Dorsolateral prefrontal cortex (tissue), 122 donors: ENCODE measurements at places on chromosomes 12 and 14. TPM values are rescaled to one million over a fixed set of nuclear protein-coding genes. Genes with fewer than 3 reads are reported as not detected.
A peak's percentile ranks its signal among the peaks of the same experiment; 100 is the strongest.

Gene FLRT2
- total RNA-seq: 132 TPM

- DNase-seq: no peak
Observed at GRCh38 chr14:29444805-29445204, 482.8 kb downstream of the PRKD1 start.

- no peak for DNase-seq
Observed at GRCh38 chr14:75383721-75384120, 44.1 kb upstream of the JDP2 start.

DNA sequence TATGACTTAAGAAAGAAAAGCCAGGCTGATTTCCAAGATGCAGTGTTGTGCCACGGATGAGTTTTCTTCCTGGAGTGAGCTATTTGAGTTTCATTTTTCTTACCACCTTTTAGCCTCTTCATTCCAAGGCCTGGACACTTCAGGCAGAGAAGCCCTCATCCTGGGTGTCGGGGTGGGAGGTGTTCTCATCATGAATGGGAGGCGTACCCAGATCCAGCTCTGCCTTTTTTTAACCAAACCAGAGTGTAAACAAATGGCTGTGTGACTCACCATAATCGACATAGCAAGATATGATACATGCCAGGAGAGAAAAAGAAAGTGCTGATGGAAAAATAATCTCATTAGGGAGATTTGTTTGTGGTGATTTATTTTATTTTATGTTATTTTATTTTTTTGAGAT, 79.9 kb downstream of the ARF6 start:
- DNase-seq: no peak

DNA sequence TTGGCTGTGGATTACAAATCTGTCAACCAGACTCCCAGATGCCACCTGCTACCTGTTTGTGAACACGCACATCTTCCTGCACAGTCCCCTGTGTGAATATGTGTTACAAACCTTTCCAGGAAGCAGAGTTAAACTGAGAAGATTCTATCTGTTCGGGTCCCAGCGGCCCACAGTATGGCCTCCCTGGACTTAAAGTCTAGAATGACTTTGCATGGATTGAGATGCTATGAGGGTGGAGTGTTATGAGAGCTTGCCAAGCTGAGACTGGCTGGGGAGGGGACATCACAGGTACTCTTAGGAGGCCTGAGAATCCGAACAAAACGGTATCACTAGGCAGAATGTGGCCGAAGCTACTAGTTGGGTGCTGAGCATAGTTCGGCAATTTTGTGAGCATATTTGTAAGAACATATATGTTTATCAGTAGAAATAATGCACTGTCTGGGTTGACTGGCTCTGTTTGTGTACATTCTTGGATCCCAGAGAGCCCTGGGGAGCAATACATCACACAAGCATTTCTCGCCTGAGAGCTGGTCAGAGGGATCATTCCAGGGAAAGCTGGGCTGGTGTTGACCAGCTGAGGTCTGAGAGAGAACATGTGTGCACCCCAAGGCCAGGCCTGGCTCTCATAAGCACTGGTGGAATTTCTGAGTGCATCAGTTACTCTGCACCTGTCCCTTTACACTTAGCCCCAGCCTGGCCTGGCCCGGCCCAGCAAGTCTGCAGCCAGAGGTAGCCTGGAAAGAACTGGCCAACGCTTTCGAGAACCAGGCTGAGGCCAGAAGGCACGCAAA, 29.8 kb upstream of the LTBP2 start:
- DNase-seq: no peak

DNA sequence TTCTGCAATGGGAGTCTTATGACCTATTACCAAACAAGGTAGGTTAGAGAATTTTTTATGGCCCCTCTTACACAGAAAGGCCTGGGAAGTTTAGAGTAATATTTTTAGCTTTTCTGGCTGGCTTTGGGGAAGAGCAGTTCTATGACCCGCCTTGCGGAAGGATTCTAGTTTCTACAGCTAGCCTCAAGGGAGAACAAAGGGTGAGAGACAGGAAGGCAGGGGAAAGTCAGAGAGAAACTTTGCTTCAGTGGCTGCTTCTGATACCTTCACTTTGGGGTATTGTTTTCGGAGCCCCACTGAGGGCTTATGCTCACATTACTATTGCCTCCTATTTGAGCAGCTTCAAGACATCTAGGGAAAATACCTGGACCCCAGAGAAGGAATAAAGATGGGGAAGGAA, 80.7 kb upstream of the NUDT4 start:
- DNase-seq: no peak

Gene BATF
- total RNA-seq: not detected

- DNase-seq: no peak
Observed at GRCh38 chr12:106647793-106648514, 65.2 kb downstream of the RFX4 start.

Gene PPFIA2
- 234 TPM for total RNA-seq

DNA sequence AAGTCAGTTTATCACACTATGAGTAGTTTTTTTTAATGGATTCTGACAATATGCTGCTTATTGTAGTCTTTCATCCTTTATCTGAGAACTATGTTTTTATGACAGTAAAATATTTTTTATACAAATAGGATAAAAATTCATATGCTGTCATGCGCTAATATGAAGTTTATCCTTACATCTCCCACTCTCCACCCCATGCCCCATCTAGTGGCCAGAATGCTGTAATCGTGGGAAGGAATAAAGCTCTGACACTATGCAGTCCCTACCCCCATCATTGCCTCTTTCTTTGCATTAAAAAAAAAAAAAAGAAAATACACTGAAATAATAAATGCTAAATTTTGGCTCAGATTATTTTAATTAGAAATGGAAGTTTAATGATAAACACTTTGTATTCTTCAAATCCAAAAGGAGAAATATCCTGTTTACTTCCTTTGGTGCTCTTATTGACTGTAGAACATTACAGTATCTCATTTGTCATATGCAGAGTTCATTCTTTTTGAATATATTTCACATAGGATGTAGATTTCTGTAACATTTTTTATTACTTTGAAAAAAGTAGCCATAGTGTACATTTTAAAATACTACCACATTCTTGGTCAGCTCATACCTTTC, 145.9 kb upstream of the SLCO1C1 start:
- DNase-seq: no peak

DNA sequence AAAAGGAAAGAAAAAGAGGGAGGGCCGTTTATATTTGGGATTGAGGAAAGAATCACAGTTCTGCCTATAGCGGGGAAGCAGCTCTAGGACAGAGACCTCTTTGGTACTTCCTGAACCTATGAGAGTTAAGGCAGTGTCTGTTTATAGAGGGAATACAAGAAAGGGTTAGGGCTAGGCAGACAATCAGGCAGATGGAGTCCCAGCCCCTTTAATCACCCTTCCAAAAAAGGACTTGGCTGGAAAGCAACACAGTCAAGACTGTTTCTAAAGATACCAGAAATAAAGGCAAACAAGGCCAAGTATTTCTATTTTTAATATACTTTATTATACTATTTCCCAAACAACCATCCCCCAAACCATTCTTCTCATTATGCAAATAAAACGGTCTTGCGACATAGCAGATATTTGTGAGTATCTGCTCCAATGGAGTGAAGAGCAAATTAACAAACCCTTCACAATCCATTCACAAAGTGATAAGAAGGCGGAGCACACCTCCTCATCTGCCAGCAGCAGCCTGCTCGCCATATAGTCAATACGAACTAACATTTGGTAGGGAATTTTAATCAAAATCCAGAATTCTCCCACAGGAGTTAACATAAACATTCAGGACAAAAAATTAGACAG, 697 bp upstream of the GRIP1 start:
- DNase-seq: no peak

GRCh38 chr12:98464190-98464589, 51.2 kb upstream of the TMPO start:
- DNase-seq: no peak

DNA sequence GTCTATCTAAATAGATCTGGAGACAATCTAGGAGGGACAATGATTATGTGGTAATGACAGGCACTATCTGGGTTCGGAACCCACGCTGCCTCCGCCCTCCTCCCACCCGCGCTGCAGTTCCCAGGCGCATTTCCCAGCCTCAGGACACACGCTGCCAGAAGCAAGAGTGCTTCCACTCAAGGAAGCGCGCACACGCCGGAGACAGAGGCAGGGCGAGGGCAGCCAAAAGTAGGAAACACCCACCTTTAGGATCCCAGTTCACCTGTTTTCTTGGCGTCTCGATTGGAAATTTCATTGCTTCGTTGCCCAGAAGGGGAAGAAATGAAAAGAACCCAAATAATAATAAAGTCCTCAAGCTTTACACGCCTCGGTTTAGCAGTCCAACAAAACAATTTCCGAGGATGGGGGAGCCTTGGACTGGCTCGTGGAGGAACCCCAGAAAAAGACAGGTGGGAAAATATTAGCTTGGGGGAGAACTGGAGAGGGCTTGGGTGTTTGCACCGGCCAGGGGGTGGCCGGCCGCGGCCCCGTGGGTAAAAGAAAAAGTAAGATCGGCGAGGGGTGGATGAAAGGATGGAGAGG, 474 bp downstream of the KCNK10 start:
- peak; percentile 44 for DNase-seq

- DNase-seq: no peak
Observed at GRCh38 chr12:98686603-98687002, 41.5 kb downstream of the APAF1 start.

DNA sequence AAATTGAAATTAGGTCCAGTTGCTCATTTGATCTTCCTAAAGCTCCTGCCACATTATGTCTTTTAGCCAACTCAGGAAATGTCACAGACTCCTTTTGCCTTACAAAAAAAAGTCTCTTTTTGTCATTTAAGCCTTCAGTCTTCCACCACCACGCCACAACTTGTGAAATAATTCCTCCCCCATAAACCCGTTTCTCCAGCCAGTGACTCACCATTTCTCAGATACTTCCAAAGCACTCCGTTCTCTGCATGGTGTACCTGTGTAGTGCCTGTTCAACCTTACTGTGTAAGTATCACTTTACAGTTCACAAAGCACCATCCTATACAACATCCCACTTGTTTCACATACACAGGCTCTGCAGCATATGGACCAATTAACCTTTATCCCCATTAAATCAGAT, 139.5 kb upstream of the AEBP2 start:
- no peak for DNase-seq

Gene LHX5
- not detected for total RNA-seq

- DNase-seq: no peak
Observed at GRCh38 chr14:104739546-104740516, 13.1 kb upstream of the SIVA1 start.

DNA sequence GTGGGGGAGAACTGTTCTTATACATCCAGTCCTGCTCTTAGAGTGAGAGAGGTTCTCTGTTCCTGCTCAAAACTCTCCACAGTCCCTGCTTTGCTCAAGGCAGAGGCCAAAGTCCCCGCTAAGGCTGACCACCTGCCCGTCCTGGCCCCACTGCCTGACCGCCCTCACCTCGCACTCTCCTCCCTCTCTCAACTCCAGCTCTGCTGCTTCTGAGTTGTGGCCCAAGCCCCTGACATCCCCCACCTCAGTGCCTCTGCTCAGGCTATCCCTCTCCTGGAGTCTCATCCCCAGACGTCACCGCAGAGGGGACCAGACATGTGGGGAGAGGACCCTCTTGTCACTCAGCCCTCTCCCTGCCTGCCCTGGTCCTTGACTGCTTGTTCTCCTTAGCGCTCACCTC, 110.6 kb downstream of the CALM1 start:
- DNase-seq: no peak

Gene SLC17A8
- total RNA-seq: 0.95 TPM

Gene C3AR1
- total RNA-seq: 5.2 TPM

DNA sequence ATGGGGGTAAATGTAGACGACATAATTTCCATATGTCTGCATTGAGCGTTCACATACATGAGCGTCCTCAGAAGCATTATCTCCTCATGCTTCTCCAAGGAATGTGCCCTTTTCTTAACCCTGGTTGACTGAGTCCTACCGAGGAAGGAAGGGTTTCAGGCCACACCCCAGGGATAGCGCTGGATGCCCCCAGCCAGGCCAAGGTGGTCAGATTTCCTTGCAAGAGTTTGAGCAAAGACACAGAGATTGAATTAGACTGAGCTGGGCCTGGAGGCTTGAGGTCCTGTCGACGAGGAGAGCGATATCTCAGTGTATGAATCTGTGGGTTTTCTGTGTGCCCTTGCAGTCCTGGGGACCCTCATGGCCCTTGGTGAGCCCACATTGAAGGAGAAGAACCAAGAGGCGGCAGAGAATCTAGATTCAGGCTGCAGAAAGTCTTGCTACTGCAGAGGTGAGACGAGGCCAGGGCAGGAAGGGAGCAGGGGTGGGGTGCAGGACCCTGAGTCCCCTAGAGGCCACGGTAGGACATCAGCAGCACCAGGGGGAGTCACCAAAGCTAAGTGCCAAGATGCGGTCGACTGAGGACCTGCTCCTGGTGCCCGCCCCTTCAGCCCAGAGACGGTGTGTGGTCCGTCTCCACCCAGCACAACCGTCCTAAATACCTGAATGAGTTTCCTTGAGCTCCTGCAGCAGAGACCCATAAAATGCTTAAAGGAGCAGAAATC, 94.7 kb upstream of the DIO3 start:
- no peak for DNase-seq

Gene NKX2-1
- 0.23 TPM for total RNA-seq

DNA sequence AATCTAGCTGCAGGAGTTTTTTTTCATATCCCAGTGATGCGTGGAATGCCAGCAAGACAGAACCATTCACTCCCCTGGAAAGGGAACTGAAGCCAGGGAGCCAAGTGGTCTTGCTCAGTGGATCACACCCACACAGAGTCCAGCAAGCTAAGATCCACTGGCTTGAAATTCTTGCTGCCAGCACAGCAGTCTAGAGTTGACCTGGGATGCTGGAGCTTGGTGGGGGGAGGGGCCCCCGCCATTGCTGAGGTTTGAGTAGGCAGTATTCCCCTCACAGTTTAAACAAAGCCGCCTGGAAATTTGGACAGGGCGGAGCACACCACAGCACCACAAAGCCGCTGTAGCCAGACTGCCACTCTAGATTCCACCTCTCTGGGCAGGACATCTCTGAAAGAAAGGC, 86.9 kb upstream of the STXBP6 start:
- no peak for DNase-seq

Gene PMCH
- total RNA-seq: not detected

- no peak for DNase-seq
Observed at GRCh38 chr14:66539034-66539433, 31.1 kb downstream of the GPHN start.

Gene TCHP
- total RNA-seq: 26.8 TPM
